Uterus (tissue), 4 donors: ENCODE measurements at places on chromosomes 7 and 10.

GRCh38 chr10:114328874-114329273 lies 75.4 kb downstream of the AFAP1L2 start:
- DNase-seq: peak; percentile 52

GRCh38 chr10:8360365-8360764 lies 305.9 kb downstream of the GATA3 start:
- DNase-seq: no peak

GRCh38 chr7:84112771-84113170 lies 81.8 kb downstream of the SEMA3A start:
- no peak for DNase-seq

GRCh38 chr10:133122171-133122935 lies 34.6 kb downstream of the ADGRA1 start:
- no peak for DNase-seq
